ENCODE measurements at places on chromosomes 2 and 18. TPM values are rescaled to one million over a fixed set of nuclear protein-coding genes. Genes with fewer than 3 reads are reported as not detected.

Gene PROC
- total RNA-seq: 0.46 TPM

Gene LOXHD1
- 2.1 TPM for total RNA-seq

Gene TCF23
- total RNA-seq: not detected

Gene TGOLN2
- 58.6 TPM for total RNA-seq

Gene AOX1
- total RNA-seq: 15.5 TPM

Gene FABP1
- total RNA-seq: not detected

Gene ERCC3
- 42.8 TPM for total RNA-seq

Gene EML6
- 1.7 TPM for total RNA-seq

Gene NEB
- 5.5 TPM for total RNA-seq

Gene NPPC
- total RNA-seq: 0.72 TPM

Gene SEH1L
- 59.6 TPM for total RNA-seq

Gene PARD3B
- 2.5 TPM for total RNA-seq

Gene RAB31
- 3.3 TPM for total RNA-seq

Gene KYNU
- total RNA-seq: 4.2 TPM

Gene RNF125
- 19.3 TPM for total RNA-seq

Gene IL1RL2
- 0.19 TPM for total RNA-seq

Gene ZNF804A
- total RNA-seq: not detected

Gene PDK1
- 20.0 TPM for total RNA-seq

Gene IL36A
- total RNA-seq: not detected

Gene C1QL2
- not detected for total RNA-seq

Gene VWC2L
- not detected for total RNA-seq

- H3K4me1 ChIP-seq: no peaks in the 10 kb centered on the region
- H3K4me3 ChIP-seq: no peak overlapping the region
- DNase-seq: no peak
- no peak overlapping the region for H3K27ac ChIP-seq
Measured at GRCh38 chr2:25050128-25050527, 8.3 kb downstream of the EFR3B start.

GRCh38 chr18:59420244-59420643, 61.2 kb upstream of the LMAN1 start:
- DNase-seq: no peak
- no peaks in the 10 kb centered on the region for H3K27me3 ChIP-seq
- H3K36me3 ChIP-seq: no peaks in the 10 kb centered on the region
- no peak overlapping the region for H3K27ac ChIP-seq

DNA sequence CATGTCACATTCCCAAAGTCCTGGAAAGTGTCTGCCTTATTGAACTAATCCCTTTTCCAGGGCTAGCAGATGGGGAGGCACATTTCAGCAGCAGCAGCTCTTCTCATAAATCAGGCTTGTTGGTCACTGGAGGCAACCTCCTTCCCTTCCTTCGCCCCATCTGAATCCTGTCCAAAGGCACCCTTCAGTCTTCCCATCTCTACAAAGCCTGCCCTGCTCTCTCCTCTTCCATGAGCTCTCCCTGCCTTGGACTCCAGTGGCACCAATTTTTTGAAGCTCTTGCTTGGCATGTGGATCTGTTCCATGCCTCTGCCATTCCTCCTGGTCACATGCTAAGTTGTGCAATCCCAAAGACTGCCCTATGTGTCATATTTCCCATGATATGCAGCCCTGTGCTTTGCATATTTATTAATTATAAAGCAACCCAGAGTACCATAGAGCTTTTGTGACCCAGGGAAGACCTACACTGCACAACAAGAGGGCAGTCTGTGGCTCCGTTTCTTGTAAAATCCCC, 70.3 kb downstream of the ANTXR1 start:
- H3K4me3 ChIP-seq: no peak overlapping the region
- H3K36me3 ChIP-seq: peaks cover 17% of the 10 kb centered on the region
- H3K27me3 ChIP-seq: no peaks in the 10 kb centered on the region
- H3K4me1 ChIP-seq: no peaks in the 10 kb centered on the region

DNA sequence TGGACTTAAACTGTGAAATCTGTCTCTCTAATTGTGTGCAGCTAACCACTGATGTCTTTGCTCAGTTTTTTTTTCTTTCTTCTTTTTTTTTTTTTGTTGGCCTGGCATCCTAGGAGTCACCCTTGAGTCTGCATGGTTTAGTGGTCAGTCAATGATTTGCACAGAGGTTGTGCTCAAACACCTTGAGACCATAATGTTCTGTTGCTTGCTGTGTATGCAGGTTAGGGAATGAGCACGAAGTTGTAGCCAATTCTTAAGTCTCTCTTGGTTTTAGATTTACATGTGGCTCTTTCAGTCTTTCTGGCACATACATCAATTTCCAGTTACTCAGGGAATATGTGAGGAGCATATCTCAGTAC, 16.7 kb downstream of the PLB1 start:
- H3K27ac ChIP-seq: no peak overlapping the region
- H3K4me3 ChIP-seq: no peak overlapping the region
- H3K36me3 ChIP-seq: no peaks in the 10 kb centered on the region
- DNase-seq: no peak
- no peaks in the 10 kb centered on the region for H3K27me3 ChIP-seq

DNA sequence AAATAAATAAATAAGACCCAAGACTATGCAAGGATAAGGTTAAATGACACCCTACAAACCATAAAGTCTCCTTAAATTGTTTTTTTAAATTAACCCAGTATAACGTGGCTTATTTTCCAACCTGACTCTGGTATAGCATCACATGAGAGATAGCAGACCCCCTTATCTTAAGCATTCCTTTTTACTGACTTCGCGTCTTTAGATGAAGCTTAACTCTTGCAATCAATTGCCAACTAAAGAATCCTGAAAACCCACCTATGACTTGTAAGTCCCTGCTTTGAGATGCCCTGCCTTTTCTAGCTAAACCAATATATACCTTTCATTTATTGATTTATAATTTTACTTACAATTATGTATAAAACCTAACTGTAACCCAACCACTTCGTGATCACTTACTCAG, 57.1 kb upstream of the RAB12 start:
- DNase-seq: no peak
- no peaks in the 10 kb centered on the region for H3K4me1 ChIP-seq
- no peaks in the 10 kb centered on the region for H3K27me3 ChIP-seq
- H3K27ac ChIP-seq: no peak overlapping the region
- H3K36me3 ChIP-seq: no peaks in the 10 kb centered on the region

DNA sequence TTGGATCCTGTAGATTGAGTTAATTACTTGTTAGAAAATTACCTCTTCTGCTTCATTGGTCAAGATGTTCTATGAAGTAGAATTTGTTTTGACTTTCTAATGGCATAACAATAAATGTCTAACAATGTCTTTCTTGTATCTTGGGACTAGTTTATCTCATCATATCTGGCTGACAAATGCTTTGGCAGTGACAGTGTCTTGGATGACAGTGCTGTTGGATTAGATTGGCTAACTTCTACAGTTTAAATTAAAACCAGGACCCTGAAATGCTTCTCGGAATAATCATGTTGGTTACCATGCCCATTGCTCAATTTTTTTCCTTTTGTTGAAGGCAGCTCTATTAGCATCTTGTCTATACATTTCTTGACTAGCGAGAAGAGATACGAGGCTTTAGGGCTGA, 176.9 kb downstream of the PARD3B start:
- DNase-seq: no peak
- H3K27ac ChIP-seq: no peak overlapping the region
- H3K36me3 ChIP-seq: no peaks in the 10 kb centered on the region

DNA sequence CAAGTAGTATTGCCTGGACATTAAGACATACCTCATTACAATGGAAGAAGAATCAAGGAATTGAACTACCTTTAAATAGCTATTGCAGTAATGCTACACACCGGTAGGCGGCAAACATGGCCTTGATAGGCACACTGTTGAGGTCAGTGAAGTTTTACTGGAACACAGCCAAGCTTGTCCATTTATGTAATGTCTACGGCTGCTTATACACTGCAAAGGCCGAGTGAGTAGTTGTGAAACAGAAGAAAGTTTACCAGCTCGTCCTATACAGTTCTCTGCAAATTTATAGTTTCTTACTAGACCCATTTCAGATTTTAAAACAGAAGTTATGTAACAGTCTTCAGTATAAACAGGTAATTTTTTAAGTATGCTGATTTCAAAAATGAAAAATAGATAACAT, 38.8 kb downstream of the PPP4R1 start:
- no peaks in the 10 kb centered on the region for H3K4me1 ChIP-seq
- no peak overlapping the region for H3K4me3 ChIP-seq
- no peaks in the 10 kb centered on the region for H3K27me3 ChIP-seq
- H3K36me3 ChIP-seq: peaks cover 91% of the 10 kb centered on the region

- H3K4me3 ChIP-seq: no peak overlapping the region
- no peaks in the 10 kb centered on the region for H3K36me3 ChIP-seq
- H3K27ac ChIP-seq: no peak overlapping the region
- no peaks in the 10 kb centered on the region for H3K4me1 ChIP-seq
- H3K27me3 ChIP-seq: no peaks in the 10 kb centered on the region
Measured at GRCh38 chr2:119279666-119280065, 56.0 kb downstream of the STEAP3 start.

DNA sequence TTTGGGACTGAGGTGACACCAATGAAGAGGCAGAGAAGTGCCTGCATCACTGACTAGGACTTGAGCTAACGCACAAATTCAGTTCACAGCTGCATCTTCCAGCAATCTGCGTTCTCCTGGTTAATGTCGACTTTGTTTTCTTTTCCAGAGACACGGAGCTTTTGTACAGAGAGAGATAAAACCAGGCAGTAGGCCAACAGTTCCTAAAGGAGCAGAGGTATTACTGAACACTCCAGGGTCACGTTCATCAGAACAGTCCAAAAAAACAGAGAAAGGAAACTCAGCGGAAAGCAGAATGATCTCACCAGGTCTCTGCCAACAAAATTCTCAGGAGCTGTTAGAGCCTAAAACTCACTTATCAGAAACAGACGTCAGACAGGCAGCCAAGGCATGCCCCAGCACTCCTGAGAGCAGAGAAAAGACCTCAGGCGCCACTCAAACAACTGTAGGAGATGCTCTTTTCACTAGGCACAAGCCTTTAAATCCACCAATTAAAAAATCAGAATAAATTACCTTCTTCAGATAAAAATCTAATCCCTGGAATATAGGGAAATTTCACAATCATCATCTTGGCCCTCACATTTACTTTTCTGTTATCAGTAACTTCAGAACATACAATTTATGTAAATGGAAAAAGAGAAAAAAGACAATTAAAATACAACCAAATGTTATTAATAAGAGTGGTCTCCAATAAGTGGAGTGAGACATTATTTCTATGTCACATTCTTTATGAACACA, 95.9 kb upstream of the SPTBN1 start:
- no peak overlapping the region for H3K27ac ChIP-seq
- no peaks in the 10 kb centered on the region for H3K36me3 ChIP-seq
- no peak overlapping the region for H3K4me3 ChIP-seq
- H3K4me1 ChIP-seq: no peaks in the 10 kb centered on the region
- DNase-seq: no peak

- H3K27ac ChIP-seq: no peak overlapping the region
- H3K36me3 ChIP-seq: no peaks in the 10 kb centered on the region
- H3K4me3 ChIP-seq: no peak overlapping the region
- H3K4me1 ChIP-seq: peaks cover 10% of the 10 kb centered on the region
- no peaks in the 10 kb centered on the region for H3K27me3 ChIP-seq
- peak; percentile 81 for DNase-seq
Measured at GRCh38 chr2:238509151-238509835, 82.6 kb downstream of the ASB1 start.

- no peaks in the 10 kb centered on the region for H3K36me3 ChIP-seq
- H3K27me3 ChIP-seq: no peaks in the 10 kb centered on the region
- no peak overlapping the region for H3K27ac ChIP-seq
- no peaks in the 10 kb centered on the region for H3K4me1 ChIP-seq
Measured at GRCh38 chr2:54394392-54394791, 61.7 kb upstream of the SPTBN1 start.

DNA sequence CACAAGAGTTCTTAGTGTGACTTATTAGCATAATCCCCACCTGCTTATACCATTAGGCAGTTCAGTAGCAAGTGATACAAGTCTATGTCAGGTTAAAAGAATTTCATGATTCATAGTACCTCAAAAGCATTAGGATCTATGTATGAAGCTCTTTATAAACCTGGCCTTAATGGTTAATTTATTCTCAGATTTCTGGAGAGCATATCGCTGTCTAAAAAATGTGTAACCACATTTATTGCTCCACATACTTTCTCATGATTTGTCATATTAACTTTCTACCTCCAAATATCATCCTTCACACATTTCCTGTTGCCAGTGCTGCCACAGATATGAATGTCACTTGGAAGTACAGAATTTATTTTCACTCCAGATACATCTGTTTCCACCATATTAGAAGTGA, 332.8 kb upstream of the MAP2 start:
- no peak overlapping the region for H3K4me3 ChIP-seq
- peaks cover 11% of the 10 kb centered on the region for H3K27me3 ChIP-seq
- H3K27ac ChIP-seq: no peak overlapping the region

- no peak for DNase-seq
- no peak overlapping the region for H3K27ac ChIP-seq
- H3K27me3 ChIP-seq: no peaks in the 10 kb centered on the region
- no peaks in the 10 kb centered on the region for H3K36me3 ChIP-seq
Measured at GRCh38 chr2:85779641-85780315, 26.0 kb downstream of the ATOH8 start.

GRCh38 chr2:174704642-174705041, 59.6 kb downstream of the CHRNA1 start:
- H3K36me3 ChIP-seq: no peaks in the 10 kb centered on the region
- H3K4me3 ChIP-seq: no peak overlapping the region

DNA sequence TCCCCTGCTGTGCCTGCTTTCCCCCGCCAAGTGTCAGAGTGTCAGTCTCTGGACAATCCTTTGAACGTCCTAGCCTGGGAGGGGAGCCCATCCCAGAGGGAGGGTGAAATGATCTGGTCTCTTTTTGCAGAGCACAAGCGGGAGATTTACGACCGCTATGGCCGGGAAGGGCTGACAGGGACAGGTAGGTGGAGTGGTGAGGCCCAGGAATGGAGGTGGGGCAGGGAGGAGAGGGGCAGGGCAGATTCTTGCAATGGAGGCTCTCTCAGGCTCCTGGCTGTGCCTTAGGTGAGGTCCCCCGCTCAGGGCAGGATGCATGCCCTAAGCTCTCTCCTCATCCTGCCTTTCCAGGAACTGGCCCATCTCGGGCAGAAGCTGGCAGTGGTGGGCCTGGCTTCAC, 2.4 kb downstream of the DNAJB2 start:
- peaks cover 40% of the 10 kb centered on the region for H3K36me3 ChIP-seq
- no peaks in the 10 kb centered on the region for H3K27me3 ChIP-seq
- no peak overlapping the region for H3K27ac ChIP-seq

GRCh38 chr18:79566771-79567431, 112.7 kb upstream of the CTDP1 start:
- DNase-seq: peak; percentile 73
- no peaks in the 10 kb centered on the region for H3K27me3 ChIP-seq
- peaks cover 6% of the 10 kb centered on the region for H3K4me1 ChIP-seq
- H3K36me3 ChIP-seq: no peaks in the 10 kb centered on the region
- no peak overlapping the region for H3K4me3 ChIP-seq

GRCh38 chr18:70620837-70621612, 332.2 kb downstream of the SOCS6 start:
- no peaks in the 10 kb centered on the region for H3K27me3 ChIP-seq
- no peak overlapping the region for H3K4me3 ChIP-seq
- H3K27ac ChIP-seq: no peak overlapping the region
- no peaks in the 10 kb centered on the region for H3K4me1 ChIP-seq
- no peaks in the 10 kb centered on the region for H3K36me3 ChIP-seq

- no peak for DNase-seq
- no peak overlapping the region for H3K27ac ChIP-seq
- no peaks in the 10 kb centered on the region for H3K27me3 ChIP-seq
- no peaks in the 10 kb centered on the region for H3K4me1 ChIP-seq
Measured at GRCh38 chr2:193348055-193348454, 1153.3 kb upstream of the TMEFF2 start.

- no peak overlapping the region for H3K27ac ChIP-seq
- no peaks in the 10 kb centered on the region for H3K36me3 ChIP-seq
- peaks cover 31% of the 10 kb centered on the region for H3K27me3 ChIP-seq
- peaks cover 12% of the 10 kb centered on the region for H3K4me1 ChIP-seq
- peak; percentile 87 for DNase-seq
- no peak overlapping the region for H3K4me3 ChIP-seq
Measured at GRCh38 chr2:29923110-29923721, 1.8 kb upstream of the ALK start.

Data from endodermal cell (in vitro differentiated cells).